ENCODE measurements at places on chromosomes 12 and 14. TPM values are rescaled to one million over a fixed set of nuclear protein-coding genes. Genes with fewer than 3 reads are reported as not detected.

DNA sequence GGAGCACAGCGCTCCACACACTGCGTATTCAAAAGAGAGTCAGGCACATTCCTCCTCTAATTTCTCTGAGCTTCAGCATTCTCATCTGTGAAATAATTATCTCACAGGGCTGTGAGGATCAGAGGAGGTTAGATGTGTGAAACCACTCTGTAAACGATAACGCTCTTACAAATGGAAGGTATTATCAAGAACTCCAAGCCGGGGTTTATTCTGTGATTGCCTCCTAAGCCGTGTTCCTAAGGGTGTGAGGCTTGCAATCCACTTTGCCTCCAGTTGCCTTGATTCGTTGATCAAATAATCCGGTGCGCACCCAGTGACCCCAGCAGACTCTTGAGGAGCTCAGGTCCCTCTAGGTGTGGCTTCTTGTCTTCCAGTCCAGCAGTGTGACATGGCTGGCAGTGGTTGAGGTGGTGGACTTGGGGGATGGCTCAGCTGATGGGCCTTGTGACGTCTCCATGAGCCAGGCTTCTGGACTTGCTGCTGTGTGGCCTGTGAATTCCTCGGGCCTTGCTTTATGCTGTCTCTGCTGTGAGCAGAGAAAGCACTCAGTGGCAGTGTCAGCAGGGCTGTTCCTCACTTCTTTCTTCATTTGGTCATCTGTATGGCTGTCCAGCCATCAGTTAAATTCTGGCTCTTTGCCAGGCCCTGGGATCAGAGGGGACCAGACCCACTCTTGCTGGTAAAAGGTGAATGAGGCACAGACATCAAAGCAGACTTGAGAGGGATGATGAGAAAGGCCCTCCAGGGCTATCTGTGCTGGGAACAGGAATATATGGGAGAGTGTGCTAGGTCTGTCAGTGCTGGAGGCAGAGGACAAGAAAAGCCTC lies 71.0 kb downstream of the SLC25A47 start:
- no peaks in the 10 kb centered on the region for H3K36me3 ChIP-seq
- H3K4me1 ChIP-seq, result peaks cover 42% of the 10 kb centered on the region
- no peak overlapping the region for H3K27ac ChIP-seq
- H3K4me3 ChIP-seq, result no peak overlapping the region
- H3K27me3 ChIP-seq, result no peaks in the 10 kb centered on the region

CISTR gene
- total RNA-seq, result not detected

- peaks cover 9% of the 10 kb centered on the region for H3K36me3 ChIP-seq
- H3K4me1 ChIP-seq, result peaks cover 13% of the 10 kb centered on the region
- H3K4me3 ChIP-seq, result no peak overlapping the region
- no peaks in the 10 kb centered on the region for H3K27me3 ChIP-seq
- H3K27ac ChIP-seq, result no peak overlapping the region
Observed at GRCh38 chr12:28313631-28314030, 123.4 kb downstream of the CCDC91 start.

MARS1 gene
- 109 TPM for total RNA-seq

GRCh38 chr12:47223848-47224213 lies 144.1 kb upstream of the AMIGO2 start:
- H3K4me3 ChIP-seq, result no peak overlapping the region
- H3K36me3 ChIP-seq, result no peaks in the 10 kb centered on the region
- H3K27me3 ChIP-seq, result no peaks in the 10 kb centered on the region
- peak overlapping the region; percentile 32 for H3K27ac ChIP-seq
- DNase-seq, result no peak
- peaks cover 16% of the 10 kb centered on the region for H3K4me1 ChIP-seq

DNA sequence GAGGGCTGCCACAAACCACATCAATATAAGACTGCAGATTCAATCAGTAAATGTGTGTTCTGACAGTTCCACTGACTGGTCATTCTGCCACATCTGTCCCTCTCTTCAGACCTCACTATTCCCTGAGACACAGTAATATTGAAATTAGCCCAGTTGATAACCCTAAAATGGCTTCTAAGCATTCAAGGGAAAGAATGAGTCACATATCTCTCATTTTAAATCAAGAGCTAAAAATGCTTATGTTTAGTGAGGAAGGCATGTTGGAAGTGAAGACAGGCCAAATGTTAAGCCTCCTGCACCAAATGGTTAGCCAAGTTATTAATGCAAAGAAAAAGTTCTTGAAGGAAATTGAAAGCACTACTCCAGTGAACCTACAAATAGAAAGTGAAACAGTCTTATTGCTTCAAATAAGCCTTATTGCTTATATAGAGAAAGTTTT lies 24.5 kb upstream of the KIF21A start:
- no peak overlapping the region for H3K4me3 ChIP-seq
- H3K36me3 ChIP-seq, result no peaks in the 10 kb centered on the region
- no peaks in the 10 kb centered on the region for H3K4me1 ChIP-seq
- no peaks in the 10 kb centered on the region for H3K27me3 ChIP-seq

GRCh38 chr12:93518725-93519124 lies 51.4 kb downstream of the MRPL42 start:
- no peak overlapping the region for H3K4me3 ChIP-seq
- DNase-seq, result no peak
- no peak overlapping the region for H3K27ac ChIP-seq
- H3K36me3 ChIP-seq, result no peaks in the 10 kb centered on the region
- H3K4me1 ChIP-seq, result peaks cover 7% of the 10 kb centered on the region

SP1 gene
- total RNA-seq, result 67.8 TPM

SDR9C7 gene
- total RNA-seq, result 0.28 TPM

RIPK3 gene
- not detected for total RNA-seq

DNA sequence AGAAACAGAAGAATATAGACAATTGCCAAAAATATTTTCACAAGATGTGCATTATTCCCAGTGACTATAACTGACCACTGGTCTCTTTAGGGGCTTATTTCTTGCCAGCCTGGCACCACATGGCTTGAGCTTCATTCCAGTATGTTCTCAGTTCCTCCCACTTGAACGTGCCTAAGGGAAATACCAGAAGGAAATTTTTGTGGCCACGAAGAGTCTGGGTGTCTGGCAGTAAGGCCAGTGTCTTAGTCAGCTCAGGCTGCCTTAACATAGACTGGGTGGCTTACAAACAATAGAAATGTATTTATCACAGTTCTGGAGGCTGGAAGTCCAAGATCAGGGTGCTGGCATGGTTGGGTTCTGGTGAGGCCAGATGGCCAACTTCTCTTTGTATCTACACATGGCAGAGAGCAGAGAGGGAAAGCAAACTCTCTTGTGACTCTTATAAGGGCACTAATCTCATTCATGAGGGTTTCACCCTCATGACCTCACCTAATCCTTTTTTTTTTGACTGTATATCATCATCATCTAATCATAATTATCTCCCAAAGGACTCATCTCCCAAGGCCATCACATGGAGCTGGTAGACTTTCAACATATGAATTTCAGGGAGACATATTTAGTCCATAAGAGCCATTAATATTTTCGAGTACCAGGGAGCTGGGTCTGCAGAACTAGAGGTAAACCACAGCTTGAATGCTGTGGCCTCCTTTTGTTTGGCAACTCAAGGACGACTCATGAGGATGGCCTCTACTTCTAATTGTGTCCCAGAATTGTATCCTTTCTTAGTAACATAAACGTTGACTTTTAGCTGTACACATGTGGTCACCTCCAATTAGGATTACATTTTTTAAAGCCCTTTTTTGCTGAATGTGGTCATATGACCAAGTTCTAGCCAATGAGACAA lies 5.1 kb upstream of the SMOC1 start:
- no peak overlapping the region for H3K27ac ChIP-seq
- H3K4me3 ChIP-seq, result no peak overlapping the region
- H3K4me1 ChIP-seq, result peaks cover 9% of the 10 kb centered on the region
- DNase-seq, result no peak
- H3K36me3 ChIP-seq, result no peaks in the 10 kb centered on the region
- no peaks in the 10 kb centered on the region for H3K27me3 ChIP-seq

FAM90A1 gene
- total RNA-seq, result not detected

GRCh38 chr14:97283005-97283403 lies 485.8 kb downstream of the VRK1 start:
- H3K4me3 ChIP-seq, result no peak overlapping the region
- no peak overlapping the region for H3K27ac ChIP-seq
- no peaks in the 10 kb centered on the region for H3K27me3 ChIP-seq
- no peaks in the 10 kb centered on the region for H3K36me3 ChIP-seq
- no peak for DNase-seq

GRCh38 chr12:28050606-28051005 lies 78.1 kb upstream of the PTHLH start:
- no peak for DNase-seq
- H3K36me3 ChIP-seq, result no peaks in the 10 kb centered on the region
- no peak overlapping the region for H3K27ac ChIP-seq
- no peaks in the 10 kb centered on the region for H3K27me3 ChIP-seq
- H3K4me1 ChIP-seq, result no peaks in the 10 kb centered on the region
- H3K4me3 ChIP-seq, result no peak overlapping the region

DNA sequence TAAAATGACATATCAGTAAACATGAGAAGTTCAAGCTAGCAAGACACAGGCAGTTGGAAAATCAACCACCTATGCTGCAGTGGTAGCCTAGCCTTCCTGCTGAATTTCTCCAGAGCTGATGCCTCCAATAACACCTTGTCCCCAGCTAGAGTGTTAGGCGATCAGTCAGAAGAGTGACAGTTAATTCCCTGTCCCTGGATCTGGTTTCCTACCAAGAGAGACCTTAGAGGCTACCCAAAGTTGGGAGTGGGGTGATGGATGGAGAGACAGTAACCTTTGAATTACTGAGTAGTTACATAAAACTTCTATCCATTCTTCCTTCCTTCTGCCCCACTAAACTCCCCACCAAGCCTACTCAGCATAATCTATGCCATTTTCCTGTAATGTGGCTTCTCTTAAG lies 1.9 kb upstream of the ANO2 start:
- H3K27ac ChIP-seq, result no peak overlapping the region
- H3K36me3 ChIP-seq, result no peaks in the 10 kb centered on the region
- H3K4me3 ChIP-seq, result no peak overlapping the region
- no peak for DNase-seq

MRPL51 gene
- total RNA-seq, result 95.2 TPM

DNA sequence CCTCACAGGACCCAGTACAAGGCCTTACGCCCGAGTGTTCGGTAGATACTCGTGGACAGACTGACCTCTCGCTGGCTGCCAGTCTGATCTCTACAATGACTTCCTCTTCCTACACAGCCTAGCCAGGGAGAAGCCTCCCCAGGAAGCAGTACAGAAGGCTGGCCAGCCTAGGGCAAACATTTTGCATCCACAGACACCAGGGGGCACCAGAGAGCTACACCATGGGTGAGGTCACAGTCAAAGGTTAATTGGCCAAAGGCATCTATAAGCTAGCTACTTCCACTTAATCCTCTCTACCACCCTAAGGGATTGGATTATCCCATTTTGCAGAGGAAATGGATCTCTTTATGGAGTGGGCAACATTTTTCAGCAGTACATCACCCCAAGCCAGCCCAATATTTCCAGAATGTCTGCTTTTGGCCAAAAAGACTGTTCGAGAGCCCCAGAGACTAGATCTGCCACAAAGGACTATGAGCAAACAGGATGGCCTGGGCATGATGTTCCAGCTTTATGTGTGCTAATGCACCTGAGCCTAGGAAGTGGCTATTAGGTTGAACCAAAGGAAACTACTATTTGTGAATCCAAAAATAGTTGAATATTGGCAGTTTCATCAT lies 14.6 kb upstream of the PNMA1 start:
- DNase-seq, result peak; percentile 88
- H3K27me3 ChIP-seq, result no peaks in the 10 kb centered on the region
- no peak overlapping the region for H3K27ac ChIP-seq
- no peaks in the 10 kb centered on the region for H3K36me3 ChIP-seq
- H3K4me3 ChIP-seq, result no peak overlapping the region

DNA sequence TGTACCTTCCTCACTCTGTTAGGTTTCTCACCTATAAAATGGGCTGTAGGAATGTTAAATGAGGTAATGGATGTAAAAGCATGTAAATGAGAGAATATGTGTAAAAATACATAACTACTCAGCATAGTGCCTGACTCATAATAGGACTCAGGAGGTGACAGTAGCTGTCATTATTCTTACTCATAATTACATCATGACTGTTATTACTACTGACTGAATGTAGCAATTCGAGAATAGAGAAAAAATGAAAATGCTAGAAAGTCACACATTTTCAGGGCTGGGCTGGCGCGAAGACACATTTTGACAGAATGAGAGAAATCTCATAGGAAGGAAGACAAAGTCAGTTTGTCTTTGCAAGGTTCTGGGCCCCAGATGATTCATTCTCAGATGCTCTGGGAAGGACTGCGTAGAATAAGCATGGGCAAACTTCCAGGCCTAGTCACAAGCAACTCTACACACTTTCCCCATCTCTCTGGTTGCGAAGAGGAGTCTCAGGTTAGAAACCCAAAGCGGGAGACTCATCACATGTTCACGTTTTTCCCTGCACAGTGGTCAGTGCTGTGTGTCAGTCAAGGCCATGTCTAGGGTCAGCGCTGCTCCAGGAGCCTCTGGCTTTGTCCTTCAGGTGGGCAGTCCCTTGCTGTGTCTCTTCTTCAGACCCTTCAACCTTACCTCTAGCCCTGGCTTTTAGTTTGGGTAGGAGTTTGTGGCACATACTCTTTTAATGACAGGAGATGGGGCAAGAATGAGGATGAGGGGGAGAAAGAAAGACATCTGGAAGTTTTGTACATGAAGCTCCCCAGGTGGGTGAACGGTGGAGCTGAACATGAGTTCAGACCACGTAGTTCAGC lies 8.4 kb downstream of the GPRC5A start:
- no peaks in the 10 kb centered on the region for H3K4me1 ChIP-seq
- no peak for DNase-seq

DDN gene
- total RNA-seq, result 0.25 TPM

GRCh38 chr12:40559865-40560264 lies 132.4 kb upstream of the CNTN1 start:
- no peak overlapping the region for H3K4me3 ChIP-seq
- no peak for DNase-seq
- no peak overlapping the region for H3K27ac ChIP-seq

DNA sequence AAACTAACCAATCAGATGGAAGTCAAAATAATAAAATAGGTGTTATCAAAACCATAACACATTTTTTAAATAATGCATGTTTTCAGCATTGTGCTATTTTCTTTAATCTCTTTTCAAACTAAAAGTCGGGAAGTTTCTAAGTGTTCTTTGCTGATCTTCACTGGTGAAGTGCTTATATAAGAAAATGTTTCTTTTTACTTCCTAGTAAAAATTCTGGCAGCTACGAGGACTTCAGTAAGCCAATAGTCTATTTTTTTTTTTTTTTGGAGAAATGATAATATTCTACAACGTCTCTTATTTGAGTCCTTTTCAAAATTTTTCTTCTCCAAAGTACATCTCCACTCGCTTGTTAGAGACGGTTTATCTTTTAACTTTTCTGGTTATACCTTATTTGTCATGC lies 448.0 kb downstream of the SLC6A15 start:
- H3K4me3 ChIP-seq, result no peak overlapping the region
- no peaks in the 10 kb centered on the region for H3K36me3 ChIP-seq
- no peaks in the 10 kb centered on the region for H3K4me1 ChIP-seq
- no peak for DNase-seq
- peaks cover 7% of the 10 kb centered on the region for H3K27me3 ChIP-seq

Measured in neural progenitor cell (in vitro differentiated cells).